ENCODE measurements at places on chromosomes 4 and X.

- DNase-seq = no peak
These were observed 10.9 kb upstream of the AGA start for GRCh38 chr4:177453116-177453515.

- no peak for DNase-seq
These were observed 214.8 kb downstream of the CRLF2 start for GRCh38 chrX:997631-998137.

DNA sequence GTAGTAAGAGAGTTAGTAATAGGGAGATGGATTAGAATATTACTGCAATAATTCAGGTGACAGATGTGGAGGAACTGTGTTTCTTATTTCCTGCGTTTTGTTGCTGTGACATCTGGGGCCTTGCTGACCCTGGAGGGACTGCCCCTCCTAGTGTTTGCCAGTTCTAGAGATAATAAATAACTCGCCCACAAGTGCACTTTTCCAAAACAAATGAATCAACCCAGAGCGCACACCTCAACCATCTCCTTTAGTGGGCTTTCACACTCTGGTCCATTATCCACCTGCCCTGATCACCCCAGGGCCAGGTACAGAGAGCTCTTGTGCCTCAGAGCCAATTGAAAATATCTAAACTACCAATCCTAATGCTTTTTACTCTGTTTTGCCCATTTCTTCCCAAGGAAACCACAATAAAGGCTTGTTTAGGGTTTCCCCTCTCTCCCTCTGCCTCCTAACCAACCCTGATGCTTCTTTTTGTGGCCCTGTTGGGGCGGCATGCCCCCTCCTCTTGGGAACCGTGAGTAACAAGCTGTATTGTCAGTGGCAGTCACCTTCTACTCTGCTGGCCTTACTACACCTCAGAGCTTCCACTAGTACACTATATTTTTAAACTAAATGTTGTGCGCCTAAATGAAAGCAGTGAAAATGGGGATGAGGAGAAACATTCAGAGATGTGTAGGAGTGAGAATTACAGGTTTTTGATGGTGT is 270.5 kb downstream of the TENM3 start:
- no peak for DNase-seq

DNA sequence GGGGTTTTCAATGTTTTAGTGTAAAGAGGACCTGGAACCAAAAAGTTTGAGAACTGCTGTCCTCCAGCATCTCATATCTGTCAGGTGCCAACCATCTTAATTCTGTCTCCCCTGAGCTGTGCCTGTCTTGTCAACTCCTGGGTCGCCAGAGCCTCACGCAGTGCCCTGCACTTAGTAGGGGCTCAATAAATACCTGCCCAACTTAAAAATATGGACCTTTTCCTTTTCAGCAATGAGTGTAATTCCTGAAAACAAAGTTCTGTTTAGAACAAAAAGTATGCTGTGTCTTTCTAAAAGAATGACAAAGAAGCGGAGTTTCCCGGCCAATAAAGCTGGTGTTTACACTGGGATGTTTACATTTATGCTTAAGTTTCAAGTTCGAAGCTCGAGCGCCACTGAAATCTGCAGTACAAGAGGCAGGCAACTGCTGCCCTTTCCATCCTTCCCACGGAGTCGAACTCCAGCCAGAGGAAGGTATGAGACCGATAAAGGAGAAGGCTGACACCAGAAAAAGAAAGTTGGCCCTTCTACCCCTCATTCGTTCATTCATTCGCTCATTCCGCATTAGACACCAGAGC is 1.1 kb upstream of the HTATSF1 start:
- no peak for DNase-seq

DNA sequence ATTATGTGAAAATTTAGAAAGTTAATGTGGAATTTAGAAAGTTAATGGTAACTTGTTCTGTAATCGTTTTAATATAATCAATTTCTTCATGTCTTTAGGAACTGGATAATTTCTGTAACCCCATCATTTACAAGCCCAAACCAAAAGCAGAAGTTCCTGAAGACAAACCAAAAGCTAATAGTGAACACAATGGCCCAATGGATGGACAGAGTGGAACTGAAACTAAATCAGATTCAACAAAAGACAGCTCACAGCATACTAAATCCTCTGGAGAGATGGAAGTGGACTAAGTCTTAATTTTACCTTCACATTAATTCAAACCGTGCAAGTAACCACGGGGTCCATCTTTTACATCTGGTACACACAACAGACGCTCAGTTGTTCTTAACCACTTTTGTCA is 48.1 kb upstream of the PLK4 start:
- no peak for DNase-seq

- no peak for DNase-seq
These were observed 14.1 kb upstream of the SCRG1 start for GRCh38 chr4:173413036-173413435.

- no peak for DNase-seq
These were observed 26.5 kb downstream of the HMX1 start for GRCh38 chr4:8844976-8845690.

DNA sequence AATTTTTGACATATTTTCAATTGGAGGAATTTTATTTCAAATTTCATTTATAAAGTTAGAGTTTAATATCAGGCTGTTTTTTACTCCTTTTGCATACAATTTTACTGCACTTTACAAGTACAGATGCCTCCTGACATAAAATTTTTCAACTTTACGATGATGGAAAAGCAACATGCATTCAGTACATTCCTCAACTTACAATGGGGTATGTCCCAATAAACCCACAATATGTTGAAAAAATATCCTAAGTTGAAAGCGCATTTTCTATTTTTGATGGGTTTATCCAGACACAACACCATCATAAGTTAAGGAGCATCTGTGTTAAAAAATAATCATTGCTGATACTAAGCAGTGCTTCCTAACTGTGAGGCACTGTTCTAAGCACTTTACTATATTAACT is 4.3 kb downstream of the KLHL5 start:
- no peak for DNase-seq

GRCh38 chr4:114598191-114599121 is at the start of gene UGT8:
Gene UGT8, plus strand, starts transcription at chr4:114598807. Its CDS starts 24,074 bp downstream, at chr4:114622881.
- DNase-seq = no peak

DNA sequence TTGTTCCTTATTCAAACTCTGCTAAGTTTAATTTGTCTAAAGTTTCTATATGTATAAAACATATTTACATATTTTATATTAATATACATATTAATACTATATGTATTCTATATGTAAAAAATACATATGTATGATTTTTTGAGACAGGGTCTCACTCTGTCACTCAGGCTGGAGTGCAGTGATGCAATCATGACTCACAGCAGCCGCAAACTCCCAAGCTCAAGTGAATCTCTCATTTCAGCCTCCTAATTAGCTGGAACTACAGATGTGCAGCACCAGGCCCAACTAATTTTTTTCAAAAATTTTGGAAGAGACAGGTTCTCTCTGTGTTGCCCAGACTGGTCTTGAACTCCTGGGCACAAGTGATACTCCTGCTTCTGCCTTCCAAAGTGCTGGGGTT is 684.9 kb downstream of the TRAM1L1 start:
- DNase-seq = peak; percentile 38

- no peak for DNase-seq
These were observed 27.4 kb downstream of the CCNQ start for GRCh38 chrX:153571534-153571908.

DNA sequence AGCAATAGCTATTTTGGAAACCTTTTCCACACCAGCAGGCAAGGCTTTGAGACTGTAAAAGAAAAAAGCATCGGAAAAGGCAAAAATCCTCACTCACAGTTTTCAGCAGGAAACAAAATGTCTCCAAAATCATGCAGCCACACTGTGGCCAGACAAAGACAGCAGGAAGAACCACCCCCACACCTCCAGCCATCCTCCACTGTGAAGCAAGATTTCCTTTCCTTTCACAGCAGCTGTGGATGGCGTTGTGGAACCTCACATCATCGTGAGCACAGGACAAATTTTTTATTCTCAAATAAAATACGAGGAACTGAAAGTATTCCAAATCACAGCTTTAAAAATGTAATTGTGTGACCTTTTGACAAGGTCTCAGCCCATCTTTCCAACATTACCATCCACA is 351.7 kb upstream of the NOCT start:
- no peak for DNase-seq

DNA sequence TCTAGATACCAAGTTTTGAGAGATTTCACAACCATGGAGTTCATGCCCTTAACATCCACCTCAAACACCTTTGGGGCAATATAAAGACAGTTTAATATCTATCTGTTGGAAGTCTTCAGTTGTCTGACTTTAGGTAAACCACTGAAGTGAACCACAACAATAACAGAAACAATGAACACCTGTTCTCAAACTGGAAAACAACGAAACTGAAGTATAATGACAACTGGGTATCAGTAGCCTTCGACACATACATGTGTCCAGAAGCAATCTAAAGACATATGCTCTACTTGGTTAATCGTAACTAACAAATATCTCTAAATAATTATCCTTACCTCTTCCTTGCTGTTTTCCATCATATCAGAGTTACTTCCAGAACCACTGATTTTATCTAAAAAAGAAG is 87.8 kb downstream of the ATRX start:
- no peak for DNase-seq

GRCh38 chr4:150316332-150317205 is 238.3 kb downstream of the DCLK2 start:
- no peak for DNase-seq

GRCh38 chr4:111283066-111283677 is 660.3 kb upstream of the PITX2 start:
- peak; percentile 63 for DNase-seq

DNA sequence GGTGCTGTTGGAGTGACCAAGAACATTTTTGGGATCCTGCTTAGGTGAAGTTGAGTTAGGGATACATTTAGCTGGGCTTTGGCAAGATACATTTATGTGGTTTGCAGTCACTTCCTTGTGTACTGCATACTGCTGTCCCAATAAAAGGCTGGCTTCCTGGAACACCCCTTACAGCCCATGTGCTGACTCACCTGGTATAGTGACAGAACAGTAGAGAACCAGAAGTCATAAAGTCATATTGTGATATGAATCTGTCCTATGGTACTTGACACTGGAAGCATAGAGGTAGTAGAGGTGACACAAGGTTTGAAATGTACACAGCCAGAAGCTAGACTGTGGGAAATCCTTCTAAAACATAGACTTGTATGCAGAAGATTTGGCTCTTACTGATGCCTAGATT is 55.3 kb upstream of the SLC25A43 start:
- DNase-seq = peak; percentile 3

DNA sequence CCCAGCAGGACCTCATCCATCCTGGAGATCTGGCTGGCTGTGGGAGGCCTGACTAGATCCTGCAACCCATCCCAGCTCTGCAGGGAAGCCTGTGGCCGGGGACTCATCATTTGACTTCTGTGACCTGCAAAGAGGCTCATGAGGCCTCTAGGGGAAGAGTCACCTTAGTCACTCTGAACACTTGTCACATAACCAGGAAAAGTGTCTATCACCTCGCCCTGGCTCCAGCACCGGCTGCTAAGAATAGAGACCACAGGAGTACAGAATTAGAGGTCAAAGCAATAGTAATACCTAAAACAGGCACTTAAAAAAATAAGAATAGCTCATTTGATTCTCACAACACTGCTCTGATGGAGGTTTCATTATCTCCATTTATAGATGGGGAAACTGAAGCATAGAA is 3.8 kb upstream of the NSG1 start:
- DNase-seq = no peak

DNA sequence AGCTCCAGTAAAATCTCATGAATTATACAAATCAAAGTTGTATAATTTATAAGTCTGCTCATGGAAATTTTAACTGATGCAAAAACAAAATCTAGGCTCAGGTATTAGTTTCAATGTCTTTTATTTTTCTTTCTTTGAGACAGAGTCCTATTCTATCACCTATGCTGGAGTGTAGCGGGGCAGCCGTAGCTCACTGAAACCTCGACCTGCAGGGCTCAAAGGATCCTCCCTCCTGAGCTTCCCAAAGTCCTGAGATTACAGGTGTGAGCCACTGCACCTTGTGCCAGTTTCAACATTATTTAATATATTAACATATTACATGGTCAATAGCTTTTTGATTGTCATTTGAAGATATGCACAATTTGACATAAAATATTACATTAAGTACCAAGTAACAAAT is 678.7 kb downstream of the ARAP2 start:
- DNase-seq = no peak

DNA sequence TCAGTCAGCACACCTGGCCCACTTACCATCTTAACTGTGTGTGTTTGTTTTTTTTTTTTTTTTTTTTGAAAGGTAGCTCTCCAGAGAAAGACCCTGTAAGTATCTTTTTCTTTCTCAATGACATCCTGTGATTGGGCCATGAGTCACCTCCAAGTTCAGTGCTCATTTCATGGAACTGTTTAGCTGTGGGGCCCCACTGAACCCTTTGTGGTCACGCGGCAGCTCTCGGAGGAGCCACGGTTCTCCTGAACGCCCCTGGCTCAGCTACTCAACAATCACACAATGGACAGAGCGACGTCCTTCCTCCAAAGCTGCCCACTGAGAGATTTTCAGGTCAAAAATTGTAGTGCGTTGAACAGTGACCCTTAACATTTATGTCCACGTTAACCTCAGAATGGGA is 14.2 kb upstream of the IL3RA start:
- peak; percentile 40 for DNase-seq

GRCh38 chrX:17590892-17591740 is 146.2 kb upstream of the SCML1 start:
- peak; percentile 73 for DNase-seq

DNA sequence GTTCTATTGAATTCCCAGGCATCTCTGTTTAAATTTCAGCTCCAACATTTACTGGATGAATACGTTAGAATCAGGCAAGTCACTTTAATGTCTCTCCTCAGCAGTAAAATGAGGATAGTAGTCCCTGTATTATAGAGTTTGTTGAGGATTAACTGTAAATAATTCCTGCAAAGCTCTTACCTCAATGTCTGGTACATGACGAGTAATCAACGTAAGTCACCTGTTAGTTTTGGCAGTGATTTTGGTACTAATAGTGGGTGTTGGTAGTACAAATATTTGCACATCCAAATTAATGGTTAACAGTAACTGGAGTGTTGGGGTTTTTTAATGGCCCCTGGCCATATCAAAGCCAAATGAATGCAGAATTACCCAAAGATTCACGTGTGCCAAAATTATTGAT is 189.8 kb upstream of the GALNT7 start:
- no peak for DNase-seq

DNA sequence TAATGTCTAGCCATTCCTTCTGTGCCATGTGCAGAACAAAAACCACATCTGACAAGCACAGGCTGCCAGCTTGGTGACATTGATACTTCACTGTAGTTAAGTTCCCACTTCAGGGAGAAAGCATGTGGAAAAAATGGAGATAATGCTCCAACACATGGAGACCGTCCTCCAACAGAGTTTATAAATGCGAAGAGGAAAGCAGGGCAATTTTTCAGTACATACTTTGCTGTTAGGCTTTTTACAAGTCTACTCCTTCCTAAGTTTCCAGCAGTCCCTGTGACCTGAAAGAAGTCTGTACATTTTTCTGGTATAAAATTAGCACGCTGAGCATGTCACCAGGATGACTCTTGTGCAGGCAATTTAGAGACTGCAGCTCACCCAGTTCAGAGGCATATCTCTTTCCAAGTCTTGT is 766.9 kb upstream of the IGFBP7 start:
- no peak for DNase-seq

DNA sequence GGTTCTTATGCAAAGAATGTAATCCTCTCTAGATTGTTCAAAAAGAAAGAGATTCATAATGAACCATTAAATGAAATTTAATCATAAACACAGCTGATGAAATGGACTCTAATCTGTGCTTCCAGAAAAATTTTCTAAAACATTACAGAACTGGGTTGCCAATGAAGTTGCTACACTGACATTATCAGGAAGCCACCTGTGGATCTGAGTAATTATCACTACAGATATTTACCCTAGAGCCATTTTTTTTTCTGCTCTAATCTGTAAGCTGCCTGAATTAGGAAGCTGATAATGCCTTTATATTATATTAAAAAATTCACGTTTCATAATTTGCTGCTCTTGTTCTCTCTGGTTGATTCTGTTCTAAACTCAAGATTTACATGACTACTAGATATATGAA is 380.1 kb downstream of the GRIA2 start:
- no peak for DNase-seq
